NK-92 treated with Interleukin-12 subunit alpha and Interleukin-12 subunit beta, amount 100 ng/mL, for 24 hours (cell line): ENCODE measurements at places on chromosomes 12 and 14.

GRCh38 chr12:131067981-131068851 is 114.5 kb downstream of the ADGRD1 start:
- no peak for DNase-seq

DNA sequence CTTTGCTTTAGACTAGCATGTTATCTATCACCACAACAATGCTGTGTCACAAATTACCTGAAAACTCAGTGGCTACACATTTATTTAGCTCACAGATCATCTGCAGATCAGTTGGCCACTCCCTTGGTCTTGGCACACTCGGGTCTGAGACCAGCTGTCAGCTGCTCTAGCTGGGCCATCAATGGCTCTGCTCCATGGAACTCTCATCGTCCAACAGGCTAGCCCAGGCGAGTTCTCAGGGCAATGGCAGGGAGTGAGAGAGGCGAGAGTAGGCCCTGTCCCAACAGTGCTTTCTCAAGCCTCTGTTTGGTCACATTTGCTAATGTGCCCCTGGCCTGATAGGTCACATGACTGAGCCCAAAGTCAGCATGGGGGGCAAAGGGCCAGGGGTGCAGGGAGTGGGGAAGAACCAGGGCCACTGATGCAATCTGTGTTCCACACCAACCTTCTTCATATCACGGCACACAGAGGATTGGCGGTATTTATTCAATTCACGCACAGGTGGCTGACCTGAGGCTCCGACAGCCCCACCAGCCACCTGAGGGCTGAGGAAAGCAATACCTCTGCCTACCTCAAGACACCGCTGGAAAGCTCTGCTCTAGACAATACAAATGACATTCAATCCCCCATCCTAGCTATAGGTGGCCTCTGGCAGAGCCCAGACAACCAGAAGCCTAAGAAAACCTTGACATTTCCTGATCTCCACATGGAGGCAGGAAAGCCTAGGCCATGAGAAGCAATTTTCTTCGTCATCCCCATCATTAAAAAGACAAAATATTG is 82.5 kb downstream of the NT5DC3 start:
- DNase-seq: no peak

DNA sequence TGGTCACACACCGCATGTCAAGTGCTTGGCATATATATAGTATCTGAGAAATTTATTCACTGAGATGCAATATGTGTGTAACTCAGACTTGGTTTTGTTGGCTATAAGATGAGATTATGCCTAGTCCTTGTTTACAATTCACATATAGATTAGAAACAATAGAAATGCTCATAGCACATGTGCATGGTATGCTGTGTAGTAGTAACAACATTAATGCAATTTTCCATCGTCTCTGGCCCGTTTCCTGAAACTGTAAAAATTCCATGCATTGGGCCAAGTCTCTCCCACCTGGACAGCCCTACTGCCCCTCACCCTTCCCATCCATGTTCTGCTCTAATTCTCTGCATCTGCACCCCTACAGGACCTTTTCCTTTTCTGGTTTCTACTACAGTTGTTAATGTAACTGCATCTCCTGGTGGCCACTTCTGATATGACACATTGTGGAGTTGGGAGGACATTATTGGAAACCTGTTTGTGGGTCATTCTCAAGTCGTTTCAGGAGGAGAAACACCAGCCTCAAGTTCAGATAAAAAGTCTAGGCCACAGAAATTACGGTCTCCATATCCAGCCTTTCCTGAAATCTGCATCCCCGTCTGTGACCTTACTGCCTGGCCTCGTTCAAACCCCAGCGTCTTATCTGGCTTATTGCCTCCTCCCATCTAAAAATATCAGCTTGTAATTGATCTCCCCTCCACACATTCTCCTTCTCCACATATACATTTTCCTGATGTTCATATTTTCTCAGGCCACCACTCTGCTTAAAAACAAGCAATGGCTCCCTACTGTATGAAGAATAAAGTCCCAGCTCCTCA is 37.5 kb downstream of the EMP1 start:
- DNase-seq: no peak

DNA sequence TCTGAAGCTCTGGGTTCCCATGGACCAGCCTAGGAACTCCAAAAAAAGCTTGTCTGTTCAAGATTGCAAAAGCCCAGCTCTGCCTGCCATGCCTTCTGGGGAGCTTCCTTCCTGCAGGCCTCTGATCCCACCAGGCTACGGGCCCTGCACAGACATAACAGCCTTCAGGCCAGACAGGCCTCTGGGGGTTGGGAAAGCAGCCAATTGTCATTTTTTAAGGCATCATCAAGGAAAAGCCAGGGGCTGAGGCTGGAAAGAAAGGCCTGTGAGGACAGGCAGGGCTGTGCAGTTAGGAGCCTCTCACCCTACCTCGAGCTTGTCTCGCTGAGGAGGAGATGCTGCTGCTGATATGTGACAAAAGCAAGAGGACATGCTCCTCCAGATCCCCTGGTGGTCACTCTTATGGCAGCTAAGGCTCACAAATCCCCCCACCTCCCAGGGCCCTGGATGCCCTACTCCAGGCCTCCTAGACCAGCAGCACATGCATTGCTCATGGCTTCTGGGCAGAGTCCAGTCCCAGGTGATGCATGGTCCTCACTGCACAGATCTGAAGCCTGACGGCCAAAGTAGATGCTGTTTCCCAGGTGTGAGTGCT is 2.9 kb downstream of the TMEM229B start:
- no peak for DNase-seq

GRCh38 chr14:22112004-22112403 is 438.4 kb upstream of the OR4E1 start:
- peak; percentile 14 for DNase-seq

DNA sequence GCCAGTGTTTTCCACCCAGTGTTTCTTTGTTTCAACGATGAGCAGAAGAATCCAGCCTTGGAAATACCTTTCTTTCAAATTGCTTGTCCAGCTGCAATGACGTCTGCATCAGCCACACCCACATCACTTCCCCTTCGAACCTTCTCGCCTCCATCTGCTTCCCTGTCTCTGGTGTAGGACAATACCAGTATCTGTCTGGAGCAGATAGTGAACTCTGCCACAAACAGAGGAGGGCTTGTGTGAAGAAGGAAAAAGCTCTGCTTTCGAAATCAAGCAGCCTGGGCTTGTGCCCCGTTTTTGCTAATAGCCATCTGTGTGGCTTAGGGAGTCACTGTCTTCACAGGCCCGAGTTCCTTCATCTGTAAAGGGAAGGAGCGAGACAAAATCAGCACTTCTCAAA is 415.4 kb downstream of the ZFP36L1 start:
- no peak for DNase-seq

GRCh38 chr14:105926373-105927095 is 400.2 kb downstream of the TMEM121 start:
- no peak for DNase-seq

- no peak for DNase-seq
These were observed 204.4 kb downstream of the TMX1 start for GRCh38 chr14:51444353-51445000.

- no peak for DNase-seq
These were observed 12.4 kb upstream of the RTN1 start for GRCh38 chr14:59882957-59883356.

- no peak for DNase-seq
These were observed 224.4 kb upstream of the DAAM1 start for GRCh38 chr14:58963873-58964597.

GRCh38 chr12:38614171-38614570 is 291.2 kb downstream of the CPNE8 start:
- no peak for DNase-seq
